ENCODE measurements at places on chromosomes 12 and 14.

GRCh38 chr14:99768381-99768780 is 24.8 kb upstream of the EML1 start:
- peak; percentile 53 for DNase-seq

- DNase-seq: no peak
Observed at GRCh38 chr14:45095143-45095542, 11.2 kb downstream of the PRPF39 start.

- DNase-seq: no peak
Observed at GRCh38 chr12:107702106-107702505, 16.5 kb downstream of the PWP1 start.

DNA sequence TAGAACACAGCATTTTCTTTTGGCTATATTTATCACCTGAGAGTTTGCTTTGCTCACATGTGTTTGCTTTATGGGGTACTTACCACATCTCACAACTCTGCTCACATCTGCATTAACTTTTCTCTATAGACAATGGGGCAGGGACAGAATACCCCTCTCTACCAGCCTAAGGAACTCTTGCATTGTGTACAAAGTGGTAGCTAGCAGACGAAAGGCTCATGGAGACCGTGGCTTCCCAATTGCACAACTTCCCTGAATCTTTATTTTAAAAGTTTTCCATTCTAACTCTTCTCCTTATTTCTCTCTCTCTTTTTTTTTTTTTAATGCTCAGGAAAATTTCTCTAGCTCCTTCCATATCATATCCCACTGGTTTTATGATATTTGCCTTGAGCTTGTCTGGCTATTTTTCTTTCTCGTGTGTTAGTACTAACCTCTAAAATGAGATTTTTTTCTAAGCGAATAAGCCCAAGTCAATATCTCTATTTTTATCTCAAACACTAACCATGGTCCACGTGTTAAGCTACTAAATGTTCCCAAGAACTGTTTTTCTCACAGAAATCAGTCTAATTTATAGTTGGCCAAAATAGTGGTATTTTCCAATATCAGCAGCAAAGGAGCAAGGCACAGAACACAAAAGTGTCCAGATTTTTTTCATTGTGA is 155.2 kb downstream of the STXBP6 start:
- no peak for DNase-seq

- no peak for DNase-seq
Observed at GRCh38 chr12:4118601-4119156, 154.9 kb upstream of the CCND2 start.

- no peak for DNase-seq
Observed at GRCh38 chr14:66804141-66804540, 296.2 kb downstream of the GPHN start.

GRCh38 chr14:71907793-71908515 is 24.3 kb upstream of the RGS6 start:
- no peak for DNase-seq

GRCh38 chr12:57231276-57232021 is 1.9 kb downstream of the SHMT2 start:
- no peak for DNase-seq

DNA sequence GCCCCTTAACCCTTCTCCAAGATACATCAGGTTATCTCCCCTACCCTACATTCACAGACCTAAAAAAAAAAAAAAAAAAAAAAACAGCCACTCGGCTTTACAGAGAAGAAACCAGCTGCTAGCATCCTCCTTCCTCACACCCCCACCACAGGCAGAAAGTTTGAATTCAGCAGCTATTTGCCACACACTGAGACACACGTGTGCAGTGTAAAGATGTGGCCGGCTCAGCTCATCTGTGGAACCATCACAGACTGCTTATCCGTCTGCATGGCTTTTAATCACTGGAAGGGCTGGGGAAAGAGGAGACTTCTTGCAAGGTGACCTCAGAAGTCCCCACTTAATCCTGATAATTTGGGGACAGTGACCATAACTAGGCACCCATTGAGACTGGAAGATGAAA is 50.0 kb downstream of the VWF start:
- no peak for DNase-seq

DNA sequence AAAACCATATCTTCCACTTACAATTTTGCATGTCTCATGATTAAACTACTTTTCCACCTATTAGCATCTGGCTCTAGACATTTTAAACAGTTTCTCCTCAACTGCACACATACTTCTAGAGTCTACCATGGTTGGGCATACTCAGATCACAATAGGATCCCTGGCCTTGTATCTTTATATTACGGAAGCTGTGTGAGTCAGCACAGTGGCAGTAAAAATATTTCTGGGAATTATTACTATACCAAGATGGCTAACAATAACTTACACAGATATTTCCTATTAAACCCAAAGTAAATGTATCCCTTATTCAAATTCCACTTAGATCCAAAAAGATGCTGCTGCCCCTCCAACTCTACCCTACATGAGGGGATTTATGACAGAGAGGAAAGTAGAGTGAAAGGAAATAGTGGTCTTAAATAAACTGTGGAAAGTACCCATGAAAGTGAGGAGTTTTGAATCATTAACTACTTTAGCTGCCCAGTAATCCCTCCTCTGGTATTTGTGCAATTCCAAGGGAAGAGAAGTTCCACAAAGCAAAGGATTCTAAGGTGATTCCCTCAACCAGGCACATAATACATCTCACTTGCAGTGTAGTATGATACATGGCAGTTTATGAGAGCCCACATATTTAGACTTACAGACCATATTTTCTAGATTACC is 14.0 kb upstream of the CPSF6 start:
- no peak for DNase-seq

- no peak for DNase-seq
Observed at GRCh38 chr12:54020591-54021405, 7.4 kb upstream of the HOXC6 start.

DNA sequence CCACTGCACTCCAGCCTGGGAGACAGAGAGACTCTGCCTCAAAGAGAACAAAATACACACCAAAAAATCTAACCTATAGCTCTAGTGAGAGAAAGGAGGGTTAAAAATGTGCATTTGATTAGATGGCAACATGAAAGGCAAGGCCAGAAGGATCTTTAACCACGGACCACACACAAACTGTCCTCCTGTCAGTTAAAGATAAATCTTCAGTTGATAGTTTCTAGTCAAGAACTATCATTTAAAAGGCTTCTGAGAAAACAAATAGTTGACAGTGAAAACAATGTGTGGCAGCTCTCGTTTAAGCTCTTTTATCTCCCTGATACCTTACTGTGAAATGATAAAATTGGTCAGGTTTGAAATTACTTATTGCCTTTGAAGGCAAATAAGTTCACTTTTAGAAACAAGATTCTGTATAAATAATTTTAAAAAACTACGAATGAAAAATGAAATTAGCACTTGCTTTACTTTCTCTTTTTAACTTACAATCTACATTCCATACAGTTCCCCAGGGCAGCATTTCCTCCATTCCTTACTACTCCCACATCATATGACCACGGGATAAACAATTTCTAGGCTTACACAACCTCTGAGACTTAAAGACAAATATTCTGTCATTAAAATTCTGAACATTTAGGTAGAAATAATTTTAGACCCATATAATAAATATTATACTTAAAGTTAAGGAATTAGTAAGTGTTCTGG is 71.4 kb upstream of the GNPNAT1 start:
- peak; percentile 78 for DNase-seq

GRCh38 chr12:5582018-5582417 is 150.1 kb downstream of the NTF3 start:
- DNase-seq: no peak

DNA sequence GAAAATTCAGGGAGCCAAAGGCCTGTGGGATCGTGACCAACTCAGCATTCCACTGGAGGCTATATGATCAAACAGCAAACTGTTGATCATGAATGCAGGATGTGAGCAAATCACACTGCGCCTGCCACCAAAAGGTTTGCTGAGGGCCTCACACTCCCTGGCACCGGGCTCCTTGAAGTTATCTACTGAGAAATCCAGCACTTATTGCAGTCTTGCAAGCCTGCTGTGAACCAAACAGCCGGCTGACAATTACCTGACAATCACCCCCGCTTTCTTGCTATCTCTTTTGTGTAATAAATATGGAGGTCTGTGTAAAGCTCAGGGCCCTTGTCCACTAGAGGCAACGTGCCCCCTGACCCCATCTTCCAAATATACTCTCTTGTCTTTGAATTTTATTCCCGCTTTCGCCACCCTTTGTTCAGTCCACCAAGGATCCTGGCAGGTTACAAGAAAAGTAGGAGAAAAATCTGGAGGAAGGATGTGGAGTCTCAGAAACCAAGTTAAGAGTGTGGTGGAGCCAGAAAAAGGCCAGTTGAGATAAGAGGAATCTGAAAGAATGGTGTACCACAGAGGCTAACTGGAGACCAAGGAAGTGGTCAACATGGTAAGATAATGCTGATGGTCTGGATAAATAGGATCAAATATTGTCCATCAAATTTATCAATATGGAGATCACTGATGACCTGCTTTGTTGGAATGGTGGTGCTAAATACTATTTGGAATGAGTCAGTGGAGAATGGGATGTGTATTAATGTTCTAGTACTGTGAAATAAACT is 229.2 kb downstream of the ALX1 start:
- no peak for DNase-seq

- peak; percentile 1 for DNase-seq
Observed at GRCh38 chr12:132904718-132905328, 17.4 kb upstream of the CHFR start.

DNA sequence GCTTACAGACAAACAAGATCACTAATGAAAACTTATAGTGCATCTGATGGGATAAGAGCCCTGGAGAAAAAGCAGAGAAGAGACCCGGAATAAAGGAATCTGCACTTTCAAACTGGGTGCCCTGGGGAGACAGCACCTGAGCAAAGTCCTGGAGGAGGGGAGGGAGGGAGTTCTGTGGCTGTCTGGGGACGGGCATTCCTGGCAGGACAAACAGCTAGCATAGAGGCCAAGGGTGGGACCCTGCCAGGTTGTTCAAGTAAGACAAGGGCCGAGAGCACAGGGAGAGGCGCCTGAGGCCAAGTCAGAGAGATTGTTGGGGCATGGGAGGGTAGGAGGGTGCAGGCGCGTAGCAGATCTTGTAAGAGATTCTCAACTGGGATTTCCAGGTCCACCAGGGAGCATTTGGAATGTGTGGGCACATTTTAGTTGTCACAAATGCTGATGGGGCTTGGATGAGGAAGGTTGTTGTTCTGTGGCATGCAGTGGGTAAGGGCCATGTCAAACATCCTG is 14.2 kb downstream of the IQSEC3 start:
- no peak for DNase-seq

DNA sequence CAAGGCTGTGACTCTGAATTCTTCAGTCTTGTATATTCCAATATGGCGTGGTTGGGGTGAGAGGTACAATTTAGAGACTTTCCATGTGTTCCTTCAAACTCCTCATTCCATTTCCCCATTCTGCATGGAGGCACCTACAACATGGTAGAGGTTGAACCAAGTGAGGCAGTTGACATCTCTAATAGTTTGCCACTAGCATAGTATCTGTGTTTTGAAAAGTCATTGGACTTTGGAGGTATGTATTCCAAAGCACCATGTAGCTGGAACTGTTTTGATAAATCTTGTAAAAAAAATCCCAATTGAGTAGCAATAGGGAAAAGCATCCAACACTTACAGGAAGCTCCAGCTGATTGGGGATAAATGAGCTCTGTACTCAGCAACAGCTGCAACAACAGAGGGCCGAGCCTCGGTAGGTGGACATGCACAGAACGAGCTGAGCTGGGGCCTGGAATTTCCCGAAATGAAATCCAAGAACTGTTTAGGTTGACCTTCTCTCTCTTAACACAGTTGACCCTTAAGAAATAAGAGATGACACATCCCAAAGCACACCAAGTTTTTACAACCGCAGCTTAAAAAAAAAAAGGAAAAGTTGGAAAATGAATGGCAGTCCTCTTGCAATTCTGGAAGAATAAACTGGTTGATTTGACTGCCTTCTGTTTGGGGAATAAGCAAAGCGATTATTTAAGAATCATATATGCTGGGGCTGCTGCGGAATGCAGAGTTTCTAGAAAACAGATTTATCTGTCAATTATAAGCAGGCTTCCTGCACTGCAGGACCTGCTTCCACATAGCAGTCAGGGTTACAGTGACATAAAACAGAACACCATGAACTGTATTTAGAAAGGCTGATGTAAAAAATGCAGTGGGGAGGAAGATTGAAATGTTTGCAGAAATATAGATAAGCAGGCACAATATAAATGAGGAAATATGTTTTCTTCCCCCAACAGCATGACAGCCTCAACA is 194.6 kb upstream of the KRR1 start:
- peak; percentile 97 for DNase-seq

- DNase-seq: peak; percentile 19
Observed at GRCh38 chr12:31651893-31652521, 7.5 kb upstream of the ETFBKMT start.

- no peak for DNase-seq
Observed at GRCh38 chr14:65079768-65080167, 22.5 kb downstream of the MAX start.

DNA sequence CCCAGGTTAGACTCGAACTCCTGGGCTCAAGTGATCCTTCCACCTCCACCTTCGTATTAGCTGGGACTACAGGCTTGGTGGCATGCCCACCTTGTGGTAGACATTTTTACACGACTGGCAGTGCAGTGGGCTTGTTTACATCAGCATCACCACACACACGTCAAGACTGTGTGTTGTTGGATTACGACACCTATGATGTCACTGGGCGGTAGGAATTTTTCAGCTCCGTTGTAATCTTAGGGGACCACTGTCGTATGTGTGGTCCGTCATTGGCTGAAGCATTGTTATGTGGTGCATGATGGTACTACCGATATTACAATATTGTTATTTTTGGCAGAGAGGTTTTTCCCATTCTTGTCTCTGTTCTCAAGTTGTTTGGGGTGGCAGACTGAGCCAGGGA is 50.7 kb downstream of the TSPAN9 start:
- no peak for DNase-seq

GRCh38 chr14:96055065-96055752 is 16.0 kb downstream of the C14orf132 start:
- DNase-seq: peak; percentile 16

All from fibroblast of upper back skin (primary cell).